ENCODE measurements at places on chromosomes 1 and 21. TPM values are rescaled to one million over a fixed set of nuclear protein-coding genes. Genes with fewer than 3 reads are reported as not detected.

Gene OR2AK2
- total RNA-seq, result not detected

Gene GNG12
- 201 TPM for total RNA-seq

Gene SLC44A3
- 1.9 TPM for total RNA-seq

Gene TENT5C
- 6.1 TPM for total RNA-seq

Gene LCE1A
- not detected for total RNA-seq

Gene CD1B
- total RNA-seq, result not detected

Gene OR2T2
- not detected for total RNA-seq

Gene MAP3K6
- total RNA-seq, result 24.2 TPM

Gene HFM1
- under 0.01 TPM for total RNA-seq

Gene GMEB1
- total RNA-seq, result 9.1 TPM

Gene ADGRL2
- 11.6 TPM for total RNA-seq

Gene ZNF281
- total RNA-seq, result 48.8 TPM

Gene PAPPA2
- total RNA-seq, result 1.3 TPM

Gene DISP3
- not detected for total RNA-seq

Gene CFAP141
- total RNA-seq, result not detected

Gene S100A3
- 20.3 TPM for total RNA-seq

Gene MACF1
- total RNA-seq, result 409 TPM

Gene NEGR1
- 13.8 TPM for total RNA-seq

Gene GOLT1A
- not detected for total RNA-seq

Gene CSF1
- total RNA-seq, result 64.8 TPM
